Pons (tissue), 1 donor: ENCODE measurements at places on chromosomes 4 and X.

GRCh38 chr4:77734928-77735327, 84.2 kb downstream of the CNOT6L start:
- DNase-seq, result no peak

DNA sequence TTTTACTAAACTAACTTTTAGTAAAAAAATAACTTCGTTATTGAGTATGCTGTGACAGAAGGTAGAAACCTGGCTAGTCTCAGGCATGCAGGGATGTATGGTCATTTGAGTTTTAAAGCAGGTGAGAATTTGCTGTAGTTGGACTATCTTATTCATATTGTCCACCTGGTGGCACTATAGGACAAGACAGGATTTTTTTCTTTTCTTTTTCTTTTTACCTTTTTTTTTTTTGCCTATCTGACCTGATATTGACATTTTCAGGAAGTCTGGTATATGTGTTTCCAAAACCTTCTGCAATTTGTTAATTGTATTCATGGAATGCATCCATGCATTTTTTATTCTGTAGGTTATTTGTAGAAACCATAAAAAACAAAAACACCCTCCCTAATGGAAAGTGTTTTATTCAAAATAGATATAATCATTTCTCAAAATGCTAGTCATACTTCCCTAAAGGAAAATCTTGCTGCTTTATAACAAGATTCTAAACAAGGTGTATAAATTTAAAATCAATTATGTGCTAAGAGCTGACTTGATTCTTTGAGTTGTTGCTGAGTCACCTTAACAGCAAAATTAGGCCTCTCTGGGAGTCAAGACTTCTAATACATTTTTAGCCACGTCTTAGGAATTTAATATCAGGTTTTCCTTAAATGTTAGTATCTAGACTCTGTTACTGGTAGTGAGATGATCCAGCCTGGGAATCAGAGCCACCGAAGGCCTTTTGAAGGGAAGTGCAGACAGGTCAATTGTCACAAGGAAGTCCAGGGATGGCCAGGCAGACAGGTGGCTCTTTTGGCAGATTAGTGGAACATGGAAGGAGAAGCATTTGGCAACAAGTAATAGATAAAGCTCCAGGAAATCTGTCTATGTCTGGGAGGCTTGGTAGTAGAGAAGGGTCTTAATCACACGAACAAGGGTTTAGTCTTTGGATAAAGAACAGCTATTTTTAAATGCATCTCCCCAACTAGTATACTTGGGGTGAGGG, 201.3 kb upstream of the GNPDA2 start:
- DNase-seq, result peak; percentile 36

DNA sequence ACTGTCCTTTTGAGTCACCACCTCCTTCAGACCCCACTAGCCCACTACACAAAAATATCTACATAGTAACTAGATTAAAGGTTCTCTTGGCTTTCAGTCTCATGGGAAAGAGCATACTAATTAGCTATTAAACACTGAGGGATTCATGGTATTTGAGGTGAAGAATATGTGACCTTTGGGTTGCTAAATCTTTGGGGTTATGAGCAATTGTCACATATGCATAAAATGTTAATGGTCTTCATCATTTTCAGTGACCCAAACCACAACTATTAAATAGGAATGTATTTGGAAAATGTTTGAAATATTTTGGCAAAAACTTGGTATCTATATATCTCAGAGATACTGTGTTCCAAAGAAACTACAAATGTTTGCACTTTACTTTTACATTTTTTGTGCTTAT, 365.1 kb downstream of the MAGEB5 start:
- no peak for DNase-seq

DNA sequence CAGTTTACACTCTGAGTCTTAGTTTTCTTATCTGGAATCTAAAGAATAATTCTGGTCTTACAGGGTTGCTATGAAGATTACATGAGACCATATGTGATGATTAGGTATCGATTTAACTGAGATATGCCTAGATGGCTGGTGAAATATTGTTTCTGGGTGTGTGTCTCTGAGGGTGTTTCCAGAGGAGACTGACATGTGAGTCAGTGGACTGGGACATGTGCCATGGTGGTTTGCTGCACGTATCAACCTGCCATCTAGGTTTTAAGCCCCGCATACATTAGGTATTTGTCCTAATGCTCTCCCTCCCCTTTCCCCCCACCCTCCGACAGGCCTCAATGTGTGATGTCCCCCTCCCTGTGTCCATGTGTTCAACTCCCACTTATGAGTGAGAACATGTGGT, 186.0 kb upstream of the CXorf66 start:
- DNase-seq, result no peak

DNA sequence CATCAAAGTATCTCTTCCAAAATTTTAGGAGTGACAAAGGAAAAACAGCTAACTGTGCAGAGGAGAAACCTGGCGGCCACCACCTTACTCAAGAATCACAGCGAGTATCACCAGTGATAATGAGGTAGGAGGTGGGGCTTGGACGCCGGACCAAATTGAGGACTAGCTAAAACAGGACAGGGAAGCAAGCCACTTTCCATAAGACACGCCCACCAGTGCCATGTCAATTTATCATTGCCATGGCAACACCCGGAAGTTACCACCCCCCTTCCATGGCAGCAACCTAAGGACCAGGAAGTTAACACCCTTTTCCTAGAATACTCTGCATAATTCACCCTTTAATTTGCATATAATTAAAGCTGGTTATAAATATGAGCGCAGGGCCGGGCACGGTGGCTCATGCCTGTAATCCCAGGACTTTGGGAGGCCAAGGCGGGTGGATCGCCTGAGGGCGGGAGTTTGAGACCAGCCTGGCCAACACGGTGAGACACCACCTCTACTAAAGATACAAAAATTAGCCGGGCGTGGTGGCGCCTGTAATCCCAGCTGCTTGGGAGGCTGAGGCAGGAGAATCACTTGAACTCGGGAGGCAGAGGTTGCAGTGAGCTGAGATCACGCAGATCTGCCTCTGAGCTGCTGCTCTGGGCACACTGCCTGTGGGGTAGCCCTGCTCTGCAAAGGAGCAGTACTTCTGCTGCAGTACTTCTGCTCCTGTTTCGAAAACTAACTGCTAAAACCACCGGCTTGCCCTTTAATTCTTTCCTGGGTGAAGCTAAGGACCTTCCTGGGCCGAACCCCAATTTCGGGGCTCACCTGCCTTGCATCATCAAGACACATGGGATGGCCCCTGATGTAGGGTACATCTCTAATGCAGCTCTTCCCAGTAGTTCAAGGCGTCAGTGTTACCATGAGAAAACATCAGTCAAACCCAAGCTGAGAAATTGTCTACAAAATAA, 116.7 kb downstream of the HMX1 start:
- DNase-seq, result no peak

DNA sequence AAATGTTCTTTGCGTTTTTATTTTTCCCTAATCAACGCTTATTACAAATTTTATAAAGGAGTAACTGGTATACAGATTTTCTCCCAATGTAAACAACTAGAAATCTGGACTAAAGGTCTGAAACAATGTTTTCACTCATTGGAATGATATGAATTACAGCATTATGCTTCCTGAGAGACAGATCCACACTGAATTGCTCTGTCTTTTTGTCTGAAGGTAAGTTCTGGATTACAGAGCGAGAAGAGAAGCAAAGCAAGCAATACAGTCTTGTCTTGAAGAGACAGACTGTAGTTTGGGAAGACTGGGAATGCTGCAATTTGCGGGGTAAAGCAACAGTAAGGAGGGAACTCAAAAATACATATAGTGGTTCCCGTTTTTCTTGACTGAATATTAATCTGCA, 262.2 kb upstream of the PABPC4L start:
- peak; percentile 56 for DNase-seq

DNA sequence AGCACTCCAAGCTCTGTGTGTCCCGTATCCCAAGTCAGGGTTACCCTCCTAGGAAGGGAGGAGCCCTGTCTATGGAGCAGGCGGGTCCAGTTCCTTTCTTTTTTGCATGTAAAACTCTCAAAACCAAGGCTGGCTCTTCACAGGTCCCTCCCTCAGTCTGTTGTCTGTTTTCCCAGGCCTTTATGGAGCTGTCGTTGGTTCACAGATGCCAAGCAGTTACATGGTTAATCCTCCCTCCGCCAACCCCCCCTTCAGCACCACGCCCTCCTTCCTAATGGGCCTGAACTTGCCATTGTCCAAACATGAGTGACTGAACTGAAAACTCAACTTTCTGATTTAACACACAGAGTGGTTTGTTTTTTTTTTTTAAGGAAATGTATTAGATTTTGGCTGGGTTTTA, 148.3 kb downstream of the STOX2 start:
- no peak for DNase-seq

DNA sequence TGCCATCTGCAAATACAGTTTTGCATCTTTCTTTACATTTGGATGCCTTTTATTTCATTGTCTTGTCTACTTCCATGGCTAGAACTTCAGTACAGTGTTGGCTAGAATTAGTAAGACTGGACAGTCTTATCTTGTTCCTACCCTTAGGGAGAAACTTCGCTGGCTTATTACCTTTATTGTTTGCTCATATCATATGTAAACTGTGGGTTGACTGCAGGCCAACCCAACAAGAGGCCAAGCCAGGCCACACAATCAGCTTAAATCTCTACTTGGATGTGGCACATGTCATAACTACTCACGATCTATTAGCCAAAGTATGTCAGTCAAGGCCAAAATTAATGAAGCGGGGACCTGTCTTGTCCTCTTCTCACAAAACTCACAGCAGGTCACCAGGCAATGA, 144.1 kb downstream of the THOC2 start:
- DNase-seq, result no peak

DNA sequence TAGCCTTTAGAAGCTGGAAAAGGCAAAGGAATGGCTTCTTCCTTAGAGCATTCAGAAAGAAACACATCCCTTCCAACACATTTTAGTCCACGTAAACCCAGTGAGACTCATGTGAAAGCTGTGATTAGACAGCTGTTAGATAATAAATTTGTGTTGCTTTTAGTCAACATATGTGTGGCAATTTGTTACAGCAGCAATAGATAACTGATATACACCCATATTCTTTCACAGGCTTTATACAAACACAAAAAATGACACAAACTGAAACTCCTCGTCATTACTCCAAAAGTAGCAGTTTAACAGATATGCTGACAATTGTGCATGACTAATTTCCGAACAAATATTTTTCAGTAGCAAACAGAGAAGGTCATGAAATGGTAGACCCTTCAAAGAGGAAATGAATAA, 65.3 kb downstream of the ANTXR2 start:
- DNase-seq, result no peak

DNA sequence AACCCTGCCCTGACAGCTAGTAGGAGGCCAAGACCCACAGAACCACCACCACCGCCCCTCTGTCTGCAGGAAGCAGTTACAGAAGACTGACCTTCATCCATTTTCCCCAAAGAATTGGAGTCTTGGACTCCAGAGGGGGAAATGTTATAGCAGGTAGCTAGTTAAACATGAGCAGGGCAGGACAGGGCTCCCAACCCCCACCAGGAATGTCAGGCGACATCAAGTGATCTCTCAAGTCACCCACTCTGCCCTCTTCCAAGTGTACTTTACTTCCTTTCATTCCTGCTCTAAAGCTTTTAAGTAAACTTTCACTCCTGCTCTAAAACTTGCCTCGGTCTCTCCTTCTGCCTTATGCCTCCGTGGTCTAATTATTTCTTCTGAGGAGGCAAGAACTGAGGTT, 17.1 kb upstream of the AADAT start:
- no peak for DNase-seq

- DNase-seq, result no peak
Observed at GRCh38 chr4:132827522-132827921, 321.6 kb upstream of the PCDH10 start.

GRCh38 chr4:155073852-155074251, 134.6 kb upstream of the NPY2R start:
- no peak for DNase-seq
